ENCODE measurements at places on chromosomes 3 and 15. TPM values are rescaled to one million over a fixed set of nuclear protein-coding genes. Genes with fewer than 3 reads are reported as not detected.

DNA sequence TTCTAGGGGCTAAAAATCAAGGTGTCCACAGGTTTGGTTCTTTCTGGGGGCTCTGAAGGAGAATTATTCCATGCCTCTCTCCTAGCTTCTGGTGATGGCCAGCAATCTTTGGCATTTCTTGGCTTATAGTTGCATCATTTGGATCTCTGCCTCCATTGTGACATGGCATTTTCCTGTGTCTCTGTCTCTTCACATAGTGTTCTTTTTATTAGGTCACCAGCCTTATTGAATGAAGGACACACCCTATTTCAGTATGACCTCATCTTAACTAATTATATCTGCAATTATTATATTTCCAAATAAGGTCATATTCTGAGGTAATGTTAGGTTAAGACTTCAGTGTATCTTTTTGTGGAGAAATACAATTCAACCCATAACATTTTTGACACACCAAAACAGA is 3.2 kb upstream of the GBE1 start:
- no peak for DNase-seq

DNA sequence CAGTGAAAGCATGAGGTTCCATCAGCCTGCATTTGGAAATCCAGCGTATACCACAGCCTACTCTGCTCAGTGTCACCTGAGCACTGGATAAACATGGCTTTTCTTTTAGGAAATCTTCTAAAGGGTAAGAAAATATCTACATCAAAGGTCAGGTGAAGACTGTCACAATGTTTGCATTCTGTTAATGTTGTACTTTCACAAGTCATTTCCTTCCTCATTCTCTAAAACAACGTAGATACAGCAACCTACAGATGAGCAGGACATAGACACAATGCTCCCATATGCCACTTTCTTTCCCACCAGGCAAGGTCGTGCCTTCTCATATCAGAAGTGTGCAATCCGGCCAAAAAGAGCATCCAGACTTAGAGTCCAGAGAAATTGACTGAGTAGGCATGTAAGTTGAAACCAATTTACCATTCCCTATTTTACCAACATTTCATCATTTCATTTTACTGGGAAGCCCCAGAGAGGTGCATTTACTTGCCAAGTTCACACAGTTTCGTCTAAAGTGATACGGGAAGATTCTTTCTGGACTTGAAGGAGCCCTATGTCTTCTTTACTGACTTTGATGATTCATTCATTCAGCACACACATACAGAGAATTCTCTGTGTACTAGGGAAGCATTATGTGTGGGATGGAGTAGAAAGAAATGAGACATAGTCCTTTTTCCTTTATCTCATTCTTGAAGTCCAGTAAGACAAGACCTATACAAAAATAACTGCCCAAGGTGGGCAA is 30.6 kb upstream of the LPP start:
- peak; percentile 53 for DNase-seq

- DNase-seq = no peak
These were observed 31.5 kb downstream of the IL12A start for GRCh38 chr3:160020057-160020711.

DNA sequence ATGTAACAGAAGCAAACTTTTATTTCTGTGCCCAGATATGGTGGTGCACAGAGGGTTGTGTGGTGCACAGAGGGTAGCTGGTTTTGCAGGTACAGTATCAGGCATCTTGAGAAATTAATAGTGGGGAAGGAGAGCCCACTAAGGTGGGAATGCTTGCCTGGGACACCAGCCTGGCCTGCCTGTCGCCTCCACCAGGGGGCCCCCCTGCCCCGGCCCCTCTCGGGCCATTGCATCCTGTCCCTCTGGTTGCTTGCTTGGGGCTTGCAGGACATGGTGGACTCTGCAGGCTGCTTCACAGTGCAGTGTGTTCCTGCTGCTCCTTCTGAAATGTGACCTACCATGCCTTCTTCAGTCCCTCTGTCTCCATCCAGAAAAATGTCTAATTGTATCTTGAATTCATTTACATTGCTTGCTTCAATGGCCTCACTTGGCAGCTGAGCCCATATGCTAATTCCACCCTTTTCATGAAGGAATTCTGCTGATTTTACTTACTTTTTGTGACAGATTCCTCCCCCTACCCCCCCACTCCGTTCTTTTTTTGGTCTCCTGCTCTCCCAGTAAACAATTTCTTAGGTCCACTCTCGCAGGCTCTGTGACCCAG is 73.6 kb downstream of the EEFSEC start:
- DNase-seq = peak; percentile 58

The WDR93 gene
- total RNA-seq = not detected

DNA sequence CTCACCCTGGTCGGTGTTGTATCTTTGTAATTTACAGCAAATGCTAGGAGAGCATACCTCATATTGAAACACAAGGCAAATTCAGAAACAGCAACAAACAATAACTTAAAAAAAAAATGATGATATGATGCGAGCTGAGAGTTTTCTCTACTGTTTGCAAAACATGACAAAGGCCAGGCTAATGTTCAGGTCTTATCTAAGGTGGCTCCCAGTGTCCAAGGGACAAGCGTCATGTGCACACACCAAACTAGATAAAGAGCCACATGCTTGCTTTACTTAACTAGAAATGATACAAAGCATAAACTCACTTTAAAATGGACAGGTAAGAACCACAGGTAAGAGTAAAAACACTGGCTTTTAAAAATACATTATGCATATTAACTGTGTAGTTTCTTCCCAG is 375.9 kb downstream of the FOXP1 start:
- no peak for DNase-seq

DNA sequence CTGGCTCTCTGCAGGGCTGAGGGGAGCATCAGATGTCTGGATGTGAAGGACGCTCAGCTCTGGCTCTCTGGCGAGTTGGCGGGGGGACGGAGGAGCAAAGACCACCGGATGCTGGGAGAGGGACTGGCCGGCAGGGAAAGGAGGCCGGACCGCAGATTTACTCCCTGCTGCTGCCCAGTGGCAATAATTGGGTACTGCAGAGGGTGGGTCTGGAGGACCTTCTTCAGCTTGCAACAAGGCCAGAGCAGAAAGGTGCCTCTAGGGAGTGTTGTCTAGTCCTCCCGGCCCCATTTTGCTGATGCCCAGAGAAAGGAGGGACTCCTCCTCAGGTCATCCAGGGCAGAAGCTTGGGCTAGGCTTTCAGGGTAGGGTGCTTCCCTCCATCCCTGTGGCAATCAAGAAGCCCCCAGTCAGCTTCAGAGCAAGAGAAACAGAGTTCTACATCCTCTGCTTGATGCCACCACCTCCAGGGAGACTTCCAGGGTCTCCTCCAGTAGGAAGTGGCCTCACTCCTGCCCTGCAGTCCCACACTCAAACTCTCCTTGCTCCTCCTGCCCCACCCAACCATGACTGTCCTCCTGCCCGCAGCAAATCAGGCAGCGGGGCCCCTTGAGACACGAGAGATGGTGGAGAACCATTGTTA is 20.3 kb upstream of the CSPG4 start:
- DNase-seq = peak; percentile 71

- peak; percentile 42 for DNase-seq
These were observed 9.1 kb upstream of the GNAI2 start for GRCh38 chr3:50226888-50227389.

DNA sequence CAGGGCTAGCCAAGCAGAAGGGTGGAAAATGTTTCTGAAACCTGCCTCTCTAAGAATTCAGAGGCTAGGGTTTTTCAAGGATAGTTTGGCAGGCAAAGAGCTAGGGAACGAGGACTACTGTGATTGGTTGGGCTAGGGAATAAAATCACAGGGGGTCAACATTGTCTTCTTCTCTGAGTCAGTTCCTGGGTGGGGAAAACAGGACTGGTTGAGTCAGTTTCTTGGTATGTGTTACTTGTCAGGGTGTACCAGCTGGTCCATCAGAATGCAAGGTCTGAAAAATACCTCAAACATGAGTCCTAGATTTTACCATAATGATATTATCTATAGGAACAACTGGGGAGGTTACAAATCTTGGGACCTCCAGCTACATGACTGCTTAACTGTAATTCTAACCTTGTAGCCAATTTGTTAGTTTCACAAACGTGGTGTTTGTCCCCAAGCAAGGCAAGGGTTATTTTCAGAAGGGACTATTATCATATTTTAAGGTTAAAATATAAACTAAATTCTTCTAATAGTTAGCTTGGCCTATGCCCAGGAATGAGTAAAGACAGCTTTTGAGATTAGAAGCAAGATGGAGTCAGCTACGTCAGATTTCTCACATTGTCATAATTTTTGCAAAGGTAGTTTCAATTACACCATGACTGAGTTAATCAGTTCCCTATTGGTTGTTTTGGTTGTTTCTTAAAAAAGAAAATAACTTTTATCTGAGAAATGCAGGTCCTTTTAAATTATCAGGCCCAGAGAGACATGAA is 231.5 kb downstream of the ALCAM start:
- DNase-seq = peak; percentile 98

The CAND2 gene
- total RNA-seq = 0.60 TPM

The HIGD2B gene
- not detected for total RNA-seq

GRCh38 chr3:161197855-161198850 is 23.0 kb upstream of the NMD3 start:
- DNase-seq = peak; percentile 86

GRCh38 chr15:52652984-52653383 is 26.2 kb downstream of the ATOSA start:
- DNase-seq = peak; percentile 79

DNA sequence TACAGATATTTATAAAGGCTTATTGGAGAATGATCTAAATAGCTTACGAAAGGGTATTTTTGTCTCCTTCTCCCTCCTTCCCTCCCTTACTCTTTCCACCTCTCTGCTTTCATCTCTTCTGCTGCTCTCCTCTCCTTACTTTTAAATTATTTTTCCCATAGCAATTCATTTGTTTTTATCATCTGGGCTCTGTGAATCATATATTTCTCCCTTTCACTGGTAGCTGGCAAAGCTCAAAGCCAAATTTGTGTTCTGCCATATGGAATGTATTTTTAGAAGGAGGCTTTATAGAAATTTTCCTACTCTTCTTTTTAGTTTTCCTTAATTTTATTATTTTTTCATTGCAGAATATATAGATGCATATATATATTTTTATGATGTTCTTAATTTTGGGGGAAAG is 385.8 kb downstream of the C3orf38 start:
- DNase-seq = no peak

DNA sequence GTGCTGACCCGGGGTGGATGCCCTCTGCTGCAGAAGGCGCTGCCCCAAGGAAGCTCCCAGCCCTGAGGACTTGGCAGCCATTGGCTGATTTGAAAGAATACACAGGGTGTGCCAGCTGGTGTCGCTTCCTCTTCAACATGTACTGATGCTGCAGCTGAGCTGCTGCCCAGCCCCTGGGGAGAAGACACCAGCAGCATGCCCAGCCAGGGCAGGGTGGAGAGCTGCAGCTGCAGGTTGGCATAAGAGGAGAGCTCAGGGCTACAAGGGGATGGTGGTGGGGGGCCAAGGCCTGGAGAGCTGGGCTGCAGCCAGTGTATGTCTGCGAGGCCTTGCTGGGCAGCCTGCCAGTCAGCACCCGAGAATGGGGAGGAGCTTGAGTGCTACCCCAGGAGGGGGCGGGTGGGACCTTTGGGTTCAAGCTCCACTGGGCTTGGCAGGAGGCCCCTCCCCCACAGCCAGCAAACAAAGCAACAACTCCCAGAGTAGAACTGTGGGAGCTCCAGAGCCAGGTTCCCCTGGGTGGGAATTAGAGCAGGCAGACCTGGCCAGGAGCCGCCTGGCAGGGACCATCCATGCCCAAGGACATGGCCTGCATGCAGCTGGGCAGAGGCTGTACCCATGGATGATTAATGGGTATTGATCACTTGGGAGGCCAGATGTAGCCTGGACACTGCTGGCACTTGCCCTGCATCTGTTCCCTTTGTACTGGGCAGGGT is 9.2 kb upstream of the SEMA4B start:
- no peak for DNase-seq

The CPNE9 gene
- total RNA-seq = not detected

- DNase-seq = peak; percentile 92
These were observed 37.9 kb upstream of the TNFAIP8L3 start for GRCh38 chr15:51132384-51133139.

The GADL1 gene
- total RNA-seq = 0.13 TPM

The PLS1 gene
- total RNA-seq = 24.8 TPM

The RPP25 gene
- 0.58 TPM for total RNA-seq

DNA sequence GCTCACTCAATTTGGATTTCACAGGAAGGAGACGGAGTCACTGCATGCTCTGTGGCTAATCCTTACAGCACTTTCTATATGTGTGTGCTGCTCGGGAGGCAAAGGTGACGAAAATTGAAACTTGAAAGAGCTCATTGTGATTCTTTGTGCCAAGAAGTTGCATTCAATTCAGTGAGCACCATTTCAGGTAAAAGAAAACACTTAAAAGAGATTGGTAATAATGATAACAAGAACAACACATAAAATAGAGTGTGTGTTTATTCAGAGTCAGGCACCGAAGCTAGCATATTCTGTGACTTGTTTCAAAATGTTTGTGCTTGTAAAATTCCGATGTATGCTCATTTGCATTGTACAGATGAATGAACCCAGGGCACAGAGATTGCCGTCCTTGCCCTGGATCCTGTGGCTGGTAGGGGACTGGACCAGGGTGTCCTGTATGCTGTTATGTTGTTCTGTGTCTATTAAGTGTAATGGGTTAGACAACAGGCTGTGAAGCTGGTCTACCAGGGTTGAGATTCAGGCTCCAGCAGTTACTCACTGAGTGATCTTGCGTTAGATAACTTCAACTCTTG is 193.3 kb upstream of the PROK2 start:
- no peak for DNase-seq

DNA sequence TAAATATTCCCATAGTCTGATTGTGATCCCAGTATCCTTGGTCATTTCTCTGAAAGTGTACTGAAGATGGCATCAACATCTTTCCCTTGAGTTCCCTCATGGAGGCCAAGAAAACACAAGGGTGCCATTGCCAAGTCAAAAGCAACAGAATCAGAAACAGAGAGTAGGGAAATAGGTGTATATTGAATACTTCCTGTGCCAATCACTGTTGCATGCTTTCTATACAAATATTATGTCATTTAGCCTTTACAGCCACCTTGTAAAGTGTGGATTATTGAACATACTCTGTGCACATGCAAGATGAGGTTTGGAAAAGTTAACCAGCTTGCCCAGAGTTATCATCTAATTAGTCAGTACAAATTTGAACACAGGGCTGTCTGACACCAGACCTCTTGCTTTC is 117.9 kb downstream of the MAP2K5 start:
- DNase-seq = no peak

The TMEM207 gene
- total RNA-seq = not detected

DNA sequence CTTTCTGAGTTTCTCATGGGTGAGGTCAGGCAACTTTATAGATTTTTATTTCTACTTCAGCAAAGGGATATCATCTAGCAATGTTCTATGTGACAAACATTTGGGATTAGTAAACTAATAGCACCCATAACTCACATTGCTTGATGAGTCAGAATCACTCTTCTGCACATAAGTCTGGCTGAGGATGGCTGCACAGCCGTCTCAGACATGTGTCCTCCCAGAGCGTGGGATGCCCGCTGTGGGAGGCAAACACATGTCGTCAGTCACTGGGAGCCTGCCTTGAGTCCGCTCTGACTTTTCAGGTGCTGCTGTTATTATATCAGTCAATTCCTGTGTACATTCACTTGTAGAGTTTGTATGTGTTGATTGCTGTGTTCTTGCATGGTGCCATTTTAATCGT is 230.7 kb upstream of the TRIM42 start:
- DNase-seq = no peak

GRCh38 chr3:101890716-101891115 is 41.4 kb downstream of the NFKBIZ start:
- peak; percentile 62 for DNase-seq

- DNase-seq = no peak
These were observed 62.5 kb upstream of the SKOR1 start for GRCh38 chr15:67762610-67763368.

The FBXO22 gene
- 71.8 TPM for total RNA-seq
